Chondrocyte (in vitro differentiated cells): ENCODE measurements at places on chromosomes 2 and 18. TPM values are rescaled to one million over a fixed set of nuclear protein-coding genes. Genes with fewer than 3 reads are reported as not detected.

CLEC4F gene
- not detected in 3 replicates for total RNA-seq

DNA sequence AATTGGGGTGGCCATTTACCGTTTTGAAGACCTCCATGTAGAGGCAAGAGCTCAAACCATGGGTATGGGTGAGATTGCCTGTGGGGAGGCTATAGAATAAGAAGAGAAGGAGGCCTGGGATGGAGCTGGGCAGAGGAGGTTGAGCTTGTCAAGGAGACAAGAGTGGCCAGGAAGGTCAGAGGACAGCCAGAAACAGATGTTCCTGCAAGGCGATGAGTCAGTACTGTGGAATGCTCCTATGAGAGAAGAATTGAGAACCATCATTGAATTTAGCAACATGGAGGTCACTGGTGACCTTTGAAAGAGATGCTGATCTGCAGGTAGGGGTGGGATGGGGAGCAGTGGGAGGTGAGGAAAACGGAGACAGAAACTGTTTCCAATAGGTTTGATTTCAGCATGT is 3.5 kb downstream of the ACSL3 start:
- peaks cover 18% of the 10 kb centered on the region for H3K4me1 ChIP-seq
- H3K27me3 ChIP-seq = no peaks in the 10 kb centered on the region
- no peak overlapping the region for H3K27ac ChIP-seq
- no peaks in the 10 kb centered on the region for H3K36me3 ChIP-seq

- no peaks in the 10 kb centered on the region for H3K27me3 ChIP-seq
- DNase-seq = no peak
Measured at GRCh38 chr18:70182548-70182947, 22.9 kb downstream of the RTTN start.

CD28 gene
- 0.05 TPM in 1 of 3 replicates, not detected in the others for total RNA-seq

GRCh38 chr18:79613186-79613931 is 66.2 kb upstream of the CTDP1 start:
- DNase-seq = peak; percentile 72
- no peak overlapping the region for H3K27ac ChIP-seq
- H3K4me3 ChIP-seq = no peak overlapping the region
- peaks cover 8% of the 10 kb centered on the region for H3K4me1 ChIP-seq
- H3K27me3 ChIP-seq = peaks cover 2% of the 10 kb centered on the region

- no peak for DNase-seq
- H3K4me3 ChIP-seq = no peak overlapping the region
- peaks cover 32% of the 10 kb centered on the region for H3K4me1 ChIP-seq
- H3K27me3 ChIP-seq = no peaks in the 10 kb centered on the region
- H3K36me3 ChIP-seq = no peaks in the 10 kb centered on the region
Measured at GRCh38 chr2:75586971-75587370, 26.2 kb upstream of the EVA1A start.

DNA sequence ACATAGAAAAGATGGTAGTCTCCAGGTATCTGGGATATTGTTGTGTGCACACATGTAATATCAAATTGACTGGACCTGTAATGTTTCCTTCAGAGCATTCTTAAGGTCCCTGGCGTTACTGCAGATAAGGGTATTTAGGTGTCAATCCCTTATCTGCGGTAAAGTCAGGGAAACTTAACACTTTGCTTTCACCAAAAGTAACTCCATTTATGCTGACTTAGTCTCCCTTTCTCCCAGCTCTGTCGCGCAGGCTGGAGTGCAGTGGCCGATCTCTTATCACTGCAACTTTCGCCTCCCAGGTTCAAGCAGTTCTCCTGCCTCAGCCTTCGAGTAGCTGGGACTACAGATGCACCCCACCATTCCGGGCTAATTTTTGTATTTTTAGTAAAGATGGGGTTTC is 1.8 kb downstream of the CNNM3 start:
- DNase-seq = no peak
- H3K27me3 ChIP-seq = no peaks in the 10 kb centered on the region
- H3K4me1 ChIP-seq = peaks cover 22% of the 10 kb centered on the region
- peak overlapping the region; percentile 70 for H3K4me3 ChIP-seq
- no peak overlapping the region for H3K27ac ChIP-seq
- H3K36me3 ChIP-seq = no peaks in the 10 kb centered on the region

- no peak overlapping the region for H3K27ac ChIP-seq
- H3K36me3 ChIP-seq = peaks cover 4% of the 10 kb centered on the region
- H3K4me3 ChIP-seq = no peak overlapping the region
- H3K27me3 ChIP-seq = no peaks in the 10 kb centered on the region
Measured at GRCh38 chr18:24068945-24069693, 54.6 kb downstream of the TTC39C start.

MPHOSPH10 gene
- total RNA-seq = 28.6 to 45.5 TPM (median 36.2 TPM) in 3 replicates

- H3K27me3 ChIP-seq = no peaks in the 10 kb centered on the region
- no peaks in the 10 kb centered on the region for H3K36me3 ChIP-seq
- H3K4me1 ChIP-seq = peaks cover 16% of the 10 kb centered on the region
- no peak overlapping the region for H3K4me3 ChIP-seq
Measured at GRCh38 chr2:101796825-101797600, 99.5 kb downstream of the MAP4K4 start.

DNA sequence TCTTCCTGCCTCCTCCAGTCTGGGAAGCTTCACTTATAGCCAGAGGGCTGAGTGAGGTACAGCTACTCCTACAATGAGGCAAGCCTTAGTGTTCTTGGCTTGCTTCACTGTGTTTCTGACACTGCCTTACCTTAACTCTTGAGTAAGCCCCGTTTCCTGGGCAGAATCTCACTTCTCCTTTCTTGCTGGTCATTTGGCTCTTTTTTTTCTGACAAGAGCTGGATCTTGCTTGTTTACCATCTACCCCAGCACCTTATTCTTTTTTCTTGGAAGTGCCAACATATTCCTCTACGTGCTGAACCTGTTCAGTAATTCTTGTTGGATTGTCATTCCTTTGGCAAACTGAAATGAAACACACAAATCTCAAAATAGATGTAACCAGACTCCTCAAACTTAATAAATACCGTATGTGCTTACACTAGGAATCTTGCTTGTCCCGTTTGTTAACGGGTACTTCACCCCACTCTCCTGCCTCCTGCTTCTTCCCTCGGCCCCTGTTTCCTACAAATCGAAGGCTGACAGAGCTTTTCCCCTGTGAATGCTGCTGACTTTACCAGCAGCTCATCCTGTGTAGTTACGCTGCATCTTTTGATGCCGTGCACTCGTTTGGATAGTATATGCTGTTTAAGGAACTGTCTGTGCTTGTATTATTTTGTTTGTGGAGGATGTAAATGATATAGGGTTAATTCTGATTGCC is 132.2 kb downstream of the FMNL2 start:
- no peak for DNase-seq
- peak overlapping the region; percentile 29 for H3K4me3 ChIP-seq
- H3K27me3 ChIP-seq = no peaks in the 10 kb centered on the region
- peak overlapping the region; percentile 80 for H3K27ac ChIP-seq
- no peaks in the 10 kb centered on the region for H3K36me3 ChIP-seq

- no peaks in the 10 kb centered on the region for H3K27me3 ChIP-seq
- no peak overlapping the region for H3K4me3 ChIP-seq
Measured at GRCh38 chr2:1701556-1702185, 42.6 kb downstream of the PXDN start.

MBD2 gene
- total RNA-seq = 51.2 to 54.8 TPM (median 52.2 TPM) in 3 replicates

DNA sequence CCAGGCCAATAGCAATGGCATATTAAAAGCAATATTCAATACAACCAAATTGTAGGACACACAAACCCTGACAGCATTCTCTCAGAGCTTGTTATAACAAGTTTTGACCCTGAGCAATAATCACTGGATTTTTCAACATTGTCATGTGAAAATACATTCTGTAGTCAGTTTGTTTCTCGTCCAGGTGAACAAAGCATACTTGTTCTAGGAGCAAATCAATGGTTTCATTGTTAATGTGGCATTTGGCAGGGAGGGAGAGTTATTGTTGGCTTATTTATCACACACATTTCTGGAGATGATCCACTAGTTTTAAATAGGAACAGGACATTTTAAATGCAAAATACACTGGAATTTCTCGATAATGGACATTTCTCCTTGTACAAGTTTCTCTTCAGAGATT is 69.9 kb upstream of the L3MBTL4 start:
- no peak for DNase-seq
- peaks cover 7% of the 10 kb centered on the region for H3K27me3 ChIP-seq
- no peaks in the 10 kb centered on the region for H3K36me3 ChIP-seq
- H3K27ac ChIP-seq = no peak overlapping the region
- H3K4me1 ChIP-seq = peaks cover 25% of the 10 kb centered on the region

TNFAIP6 gene
- total RNA-seq = 4.1 to 7.4 TPM (median 4.2 TPM) in 3 replicates

DNA sequence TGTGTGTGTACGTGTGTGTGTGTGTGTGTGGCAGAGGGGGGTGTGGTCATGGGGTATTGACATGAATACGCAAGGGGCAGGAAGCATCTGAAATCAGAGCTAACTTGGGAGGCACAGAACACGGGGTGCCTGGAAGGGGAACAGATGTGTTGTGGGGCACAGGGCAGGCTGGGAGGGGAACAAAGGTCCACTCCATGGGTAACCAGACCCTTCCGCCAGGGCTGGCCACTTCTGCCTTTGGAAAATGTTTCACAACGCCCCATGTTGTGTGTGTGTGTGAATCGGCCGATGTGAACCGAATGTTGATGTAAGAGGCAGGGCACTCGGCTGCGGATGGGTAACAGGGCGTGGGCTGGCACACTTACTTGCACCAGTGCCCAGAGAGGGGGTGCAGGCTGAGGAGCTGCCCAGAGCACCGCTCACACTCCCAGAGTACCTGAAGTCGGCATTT is at the start of gene SLC11A1:
Gene SLC11A1, plus strand, starts transcription at position 358 of the 451 bp plus-strand sequence. CDS start 96 bp downstream, outside the sequence.
- no peak for DNase-seq
- no peaks in the 10 kb centered on the region for H3K36me3 ChIP-seq
- no peak within 1 kb of the TSS for H3K4me3 ChIP-seq
- H3K4me1 ChIP-seq = no peaks in the 10 kb centered on the region

DNA sequence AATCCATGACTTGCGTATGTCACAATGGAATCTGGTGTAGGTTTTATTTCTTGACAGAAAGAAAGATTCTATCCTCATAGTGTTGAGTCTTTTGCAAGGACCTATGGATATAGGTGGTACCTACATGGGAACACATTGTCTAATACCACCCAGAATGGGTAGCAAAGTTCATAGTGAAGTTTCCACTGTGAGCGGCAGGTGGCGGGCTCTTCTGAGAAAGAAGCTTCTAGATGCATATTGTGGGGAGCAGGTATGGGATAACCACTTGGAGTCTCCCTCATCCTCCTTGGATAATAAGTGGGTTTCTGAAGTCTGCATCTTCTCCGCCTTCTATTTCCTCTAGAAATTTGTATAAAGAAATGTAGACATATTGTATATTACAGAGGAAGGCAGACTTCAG is 44.9 kb downstream of the LINC00305 start:
- no peaks in the 10 kb centered on the region for H3K36me3 ChIP-seq
- H3K27me3 ChIP-seq = peaks cover 12% of the 10 kb centered on the region
- no peak for DNase-seq
- H3K4me3 ChIP-seq = no peak overlapping the region
- no peak overlapping the region for H3K27ac ChIP-seq

- no peak overlapping the region for H3K4me3 ChIP-seq
- H3K36me3 ChIP-seq = no peaks in the 10 kb centered on the region
- no peaks in the 10 kb centered on the region for H3K4me1 ChIP-seq
- H3K27ac ChIP-seq = no peak overlapping the region
- peaks cover 14% of the 10 kb centered on the region for H3K27me3 ChIP-seq
Measured at GRCh38 chr2:48069769-48070168, 163.5 kb upstream of the FBXO11 start.

GRCh38 chr18:45590036-45590886 is 25.0 kb upstream of the SLC14A2 start:
- DNase-seq = no peak
- H3K4me1 ChIP-seq = peaks cover 35% of the 10 kb centered on the region
- H3K27me3 ChIP-seq = no peaks in the 10 kb centered on the region
- no peaks in the 10 kb centered on the region for H3K36me3 ChIP-seq

SERPINB4 gene
- not detected in 3 replicates for total RNA-seq

DNA sequence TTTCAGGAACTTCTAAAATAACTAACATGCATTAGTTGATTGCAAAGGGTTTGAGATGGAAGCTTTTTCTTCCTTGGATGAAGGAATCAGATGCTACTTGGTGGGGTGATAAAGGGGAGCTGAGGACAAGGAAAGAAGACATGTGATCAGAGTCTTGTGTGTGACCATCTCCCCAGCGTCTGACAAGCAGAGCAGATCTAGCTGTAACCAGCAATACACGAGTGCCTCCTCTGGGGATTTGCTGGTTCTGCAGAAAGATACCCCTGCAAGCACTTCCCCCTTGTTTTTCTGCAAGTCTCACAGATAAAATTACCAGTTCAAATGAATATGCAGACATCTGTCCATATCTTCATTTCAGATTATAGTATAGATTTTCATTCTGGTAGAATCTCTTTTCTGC is 2.7 kb downstream of the CDH7 start:
- no peak overlapping the region for H3K27ac ChIP-seq
- no peak overlapping the region for H3K4me3 ChIP-seq
- H3K27me3 ChIP-seq = peaks cover 63% of the 10 kb centered on the region
- DNase-seq = no peak
- H3K4me1 ChIP-seq = peaks cover 14% of the 10 kb centered on the region
- no peaks in the 10 kb centered on the region for H3K36me3 ChIP-seq
